ENCODE measurements at places on chromosomes 12 and 14.
A peak's percentile ranks its signal among the peaks of the same experiment; 100 is the strongest.

DNA sequence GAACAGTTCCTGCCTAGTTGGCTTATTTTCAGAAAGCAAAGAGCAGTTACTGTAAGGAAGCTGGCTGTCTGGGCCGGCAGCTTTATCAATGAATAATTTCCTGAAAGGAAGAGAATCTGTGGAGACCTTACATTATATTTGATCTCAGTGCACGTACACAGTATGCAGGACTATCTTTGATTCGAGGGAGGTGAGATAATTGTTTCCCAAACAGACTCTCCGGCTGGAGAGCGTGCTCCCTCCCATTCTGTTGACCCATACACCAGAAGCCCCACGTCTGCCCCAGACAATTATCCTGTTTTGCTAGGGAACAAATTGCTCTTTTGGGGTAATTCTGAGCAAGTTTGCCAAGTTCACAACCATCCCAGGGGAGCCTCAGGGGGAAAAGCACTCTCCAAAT lies 1115.0 kb downstream of the VRK1 start:
- DNase-seq, result no peak

- DNase-seq, result peak; percentile 22
Measured at GRCh38 chr14:87805315-87805723, 187.7 kb downstream of the GALC start.

- no peak for DNase-seq
Measured at GRCh38 chr12:79524507-79525148, 166.1 kb downstream of the PAWR start.

- DNase-seq, result no peak
Measured at GRCh38 chr14:53090853-53091252, 62.3 kb downstream of the DDHD1 start.

- no peak for DNase-seq
Measured at GRCh38 chr14:26593357-26593756, 4.5 kb downstream of the NOVA1 start.

DNA sequence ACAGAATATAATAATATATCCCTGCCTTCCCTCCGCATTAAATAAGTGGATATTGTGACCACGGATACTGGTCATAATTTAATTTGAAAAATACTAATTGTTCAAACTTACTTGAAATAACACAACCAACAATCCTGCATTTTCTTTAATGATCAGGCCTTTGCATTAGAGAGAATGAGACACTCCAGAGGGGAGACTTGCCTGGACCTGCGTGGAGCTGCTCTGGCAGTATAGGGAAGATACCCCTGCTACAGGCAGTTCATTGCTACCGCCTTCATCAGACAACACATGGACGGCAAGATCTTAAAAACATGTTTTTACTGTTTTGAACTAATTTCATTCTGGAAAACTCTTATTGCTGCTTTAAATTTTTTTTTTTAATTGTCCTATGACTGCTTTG lies 211.0 kb upstream of the FAR2 start:
- DNase-seq, result no peak

DNA sequence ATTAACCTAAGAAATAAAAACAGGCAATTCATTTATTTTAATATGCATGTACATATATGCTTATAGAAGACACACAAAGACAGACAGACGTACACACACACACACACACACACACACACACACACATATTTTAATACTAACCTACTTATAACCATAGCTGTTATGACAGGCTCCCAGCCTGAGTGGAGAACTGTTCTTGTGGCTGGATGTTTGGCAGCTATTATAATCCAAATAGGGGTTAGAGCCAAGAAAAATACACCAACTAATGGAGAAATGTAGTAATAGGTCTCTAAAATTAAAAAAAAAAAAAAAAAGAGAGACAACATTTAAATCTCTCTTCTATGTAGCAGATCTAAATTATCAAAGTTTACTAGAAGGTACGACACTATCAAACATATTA lies 91.8 kb downstream of the SLC41A2 start:
- no peak for DNase-seq

- no peak for DNase-seq
Measured at GRCh38 chr12:55629058-55629841, 7.4 kb upstream of the OR10P1 start.

GRCh38 chr14:59377991-59378601 lies 87.1 kb downstream of the GPR135 start:
- DNase-seq, result no peak

GRCh38 chr12:22974865-22975264 lies 349.9 kb downstream of the ETNK1 start:
- DNase-seq, result no peak

- DNase-seq, result no peak
Measured at GRCh38 chr12:16955083-16955657, 349.2 kb upstream of the LMO3 start.

- DNase-seq, result no peak
Measured at GRCh38 chr12:19482036-19482435, 42.7 kb downstream of the AEBP2 start.

DNA sequence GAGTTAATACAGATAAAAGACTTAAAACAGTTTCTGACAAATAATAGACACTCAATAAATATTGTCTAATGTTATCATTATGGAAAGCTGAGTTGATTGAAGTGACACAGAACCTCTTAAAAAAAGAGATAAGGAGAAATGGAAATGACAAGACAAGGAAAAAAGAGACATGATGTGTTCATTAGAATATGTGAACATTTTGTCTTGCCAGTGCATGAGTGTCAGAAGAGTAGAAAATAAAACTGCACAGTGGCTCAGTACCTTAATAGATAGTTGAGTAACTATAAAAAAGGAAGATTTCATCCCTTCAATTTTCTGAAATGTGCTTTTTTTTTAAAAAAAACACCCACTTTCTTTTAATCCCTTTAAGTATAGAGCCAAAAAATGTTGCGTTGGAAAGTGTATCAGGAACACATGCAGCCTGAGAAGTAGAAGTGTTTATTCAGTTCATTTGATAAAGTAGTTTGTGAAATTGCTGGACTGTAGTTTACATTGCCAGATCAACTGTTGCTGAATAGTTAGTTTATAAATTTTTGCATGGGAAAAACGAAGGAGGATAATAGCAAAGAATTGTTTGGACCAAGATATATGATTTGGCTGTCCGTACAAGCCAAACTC lies 56.6 kb upstream of the ACSS3 start:
- DNase-seq, result no peak

DNA sequence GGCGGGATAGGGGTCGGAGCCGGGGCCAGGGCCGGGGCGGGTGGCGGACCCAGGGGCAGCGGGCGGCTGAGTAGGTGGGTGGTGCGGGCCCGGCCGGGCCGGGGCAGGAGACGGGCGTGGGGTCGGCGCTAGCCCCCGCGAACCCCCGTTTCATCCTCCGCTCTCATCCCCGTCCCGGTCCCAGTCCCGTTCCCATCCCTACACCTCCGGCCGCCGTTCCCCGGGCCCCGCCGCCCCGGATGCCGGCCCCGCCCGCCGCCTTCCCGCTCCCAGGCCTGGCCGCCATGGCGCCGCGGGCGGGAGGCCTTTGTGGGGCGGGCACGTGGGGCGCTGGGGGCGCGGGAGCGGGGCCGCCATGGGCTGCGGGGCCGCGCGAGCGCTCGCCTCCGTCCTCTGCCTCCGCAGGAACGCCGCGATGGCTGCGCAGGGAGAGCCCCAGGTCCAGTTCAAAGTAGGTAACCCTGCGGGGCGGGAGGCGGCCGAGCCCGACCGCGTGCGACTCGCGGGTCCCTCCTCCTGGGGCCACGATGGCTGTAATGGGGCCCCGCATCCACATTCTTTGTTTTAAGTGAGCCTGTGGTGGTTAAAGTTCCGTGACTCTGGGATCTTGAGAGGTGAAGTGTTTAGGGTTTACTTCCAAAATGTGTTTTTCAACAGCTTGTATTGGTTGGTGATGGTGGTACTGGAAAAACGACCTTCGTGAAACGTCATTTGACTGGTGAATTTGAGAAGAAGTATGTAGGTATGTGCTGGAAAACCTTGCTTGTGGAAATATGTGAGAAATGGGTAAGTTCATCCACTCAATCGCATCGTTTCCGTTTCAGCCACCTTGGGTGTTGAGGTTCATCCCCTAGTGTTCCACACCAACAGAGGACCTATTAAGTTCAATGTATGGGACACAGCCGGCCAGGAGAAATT lies 572 bp downstream of the RAN start:
- peak; percentile 17 for DNase-seq

DNA sequence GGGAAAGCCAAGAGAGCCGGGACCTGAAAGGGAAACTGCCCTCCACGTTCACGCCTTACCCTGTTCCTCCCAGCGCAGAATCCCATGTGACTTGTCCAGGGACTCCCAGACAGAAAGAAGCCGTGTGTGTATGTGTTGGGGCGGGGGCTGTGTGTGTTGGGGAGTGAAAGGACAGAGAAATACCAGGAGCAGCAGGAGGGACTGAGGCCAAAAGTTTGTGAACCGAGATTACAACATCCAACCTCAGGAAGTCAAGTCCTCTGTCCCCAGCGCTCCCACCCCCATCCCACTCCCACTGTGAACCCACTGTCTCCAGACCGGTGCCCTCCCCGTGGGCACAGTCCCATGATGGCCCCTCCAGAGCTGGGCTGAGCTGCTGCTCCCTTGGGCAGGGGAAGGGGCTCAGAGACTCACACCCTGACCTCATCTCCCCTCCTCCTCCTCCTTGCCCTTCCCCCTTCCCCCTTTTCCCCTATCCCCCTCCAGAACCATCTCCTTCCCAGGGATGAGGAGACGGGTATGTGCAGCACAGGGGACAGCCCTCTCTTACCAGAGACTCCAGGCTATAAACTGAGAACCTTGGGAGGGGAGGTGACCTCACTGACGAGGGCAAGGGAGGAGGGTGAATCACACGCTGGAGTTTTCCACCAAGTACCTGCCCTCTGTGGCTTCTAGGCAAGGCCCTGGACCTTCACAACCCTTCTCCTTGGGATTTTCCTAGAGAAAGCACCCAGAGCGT lies at the start of gene SLC6A12:
Gene SLC6A12 (minus strand): TSS at position 155 of the 739 bp plus-strand sequence. CDS start 4,171 bp downstream, outside the sequence.
- DNase-seq, result no peak

DNA sequence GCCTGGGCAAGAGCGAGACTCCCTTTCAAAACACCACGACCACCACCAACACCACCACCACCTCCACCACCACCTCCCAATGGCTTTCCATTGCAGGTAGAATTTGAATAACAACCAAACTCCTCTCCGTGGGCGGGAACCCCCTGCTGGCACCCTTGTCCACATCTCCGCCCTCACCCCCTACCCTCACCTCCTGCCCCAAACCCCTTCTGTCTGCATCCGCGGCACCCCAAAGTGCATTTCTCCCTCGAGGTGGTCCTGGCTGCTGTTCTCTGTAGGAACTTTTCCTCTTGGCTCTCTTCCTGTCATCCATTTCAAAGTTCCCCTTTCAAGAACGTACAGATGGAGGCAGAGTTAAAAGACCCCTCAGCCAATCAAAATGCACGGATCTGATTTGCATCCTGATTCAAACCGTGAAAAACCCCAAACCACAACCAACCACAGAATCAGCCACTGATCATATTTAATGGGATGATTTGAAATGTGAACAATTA lies 3.8 kb downstream of the SDSL start:
- no peak for DNase-seq

- DNase-seq, result no peak
Measured at GRCh38 chr12:2892246-2892645, 1.6 kb downstream of the TULP3 start.

DNA sequence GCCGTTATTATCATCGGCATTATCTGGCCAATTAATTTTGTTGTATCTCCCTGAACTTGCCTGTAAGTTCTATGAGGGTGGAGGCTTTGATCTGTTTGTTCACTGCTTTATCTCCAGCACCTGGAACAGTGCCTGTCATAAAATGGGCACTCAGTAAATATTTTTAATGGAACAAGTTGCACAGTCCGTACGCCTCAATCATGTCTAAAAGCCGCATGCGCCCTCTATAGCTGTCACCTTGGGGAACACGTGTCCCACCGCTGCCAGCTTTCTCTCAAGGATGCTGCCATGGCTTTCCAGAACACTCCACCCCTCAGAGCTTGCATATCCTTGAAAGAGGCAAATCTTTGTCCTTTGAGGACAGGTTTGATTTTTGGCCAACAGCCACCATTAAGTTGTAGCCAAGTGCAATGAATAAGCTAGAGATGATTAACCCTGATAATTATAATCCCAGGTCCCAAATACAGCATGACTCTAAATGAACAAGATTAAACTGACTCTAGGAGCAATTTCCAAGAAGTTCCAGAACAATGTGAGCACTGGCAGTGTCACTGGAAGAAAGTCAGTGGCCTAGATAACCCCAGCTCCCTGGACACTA lies 55.1 kb downstream of the ERH start:
- DNase-seq, result no peak

GRCh38 chr12:117593815-117594400 lies 232.5 kb upstream of the NOS1 start:
- no peak for DNase-seq

GRCh38 chr14:20658246-20658645 lies 16.8 kb upstream of the OR6S1 start:
- DNase-seq, result no peak

Data from neural crest cell (in vitro differentiated cells).